NCI-H1417 treated with DMSO at 0.1 percent for 48 hours (cell line): ENCODE measurements at places on chromosomes 4 and X.

GRCh38 chr4:98482503-98482846 lies 175.9 kb downstream of the TSPAN5 start:
- DNase-seq: no peak

- peak; percentile 24 for DNase-seq
These were observed 39.4 kb downstream of the SAT1 start for GRCh38 chrX:23822397-23822796.

GRCh38 chr4:110907801-110908313 lies 285.0 kb upstream of the PITX2 start:
- DNase-seq: no peak

- no peak for DNase-seq
These were observed 24.7 kb downstream of the NAT8L start for GRCh38 chr4:2083826-2084160.

- no peak for DNase-seq
These were observed 7.7 kb upstream of the GABRE start for GRCh38 chrX:151982222-151982621.

- no peak for DNase-seq
These were observed 17.0 kb downstream of the ADD1 start for GRCh38 chr4:2860391-2861348.
